ENCODE measurements at places on chromosomes 6 and 20.

DNA sequence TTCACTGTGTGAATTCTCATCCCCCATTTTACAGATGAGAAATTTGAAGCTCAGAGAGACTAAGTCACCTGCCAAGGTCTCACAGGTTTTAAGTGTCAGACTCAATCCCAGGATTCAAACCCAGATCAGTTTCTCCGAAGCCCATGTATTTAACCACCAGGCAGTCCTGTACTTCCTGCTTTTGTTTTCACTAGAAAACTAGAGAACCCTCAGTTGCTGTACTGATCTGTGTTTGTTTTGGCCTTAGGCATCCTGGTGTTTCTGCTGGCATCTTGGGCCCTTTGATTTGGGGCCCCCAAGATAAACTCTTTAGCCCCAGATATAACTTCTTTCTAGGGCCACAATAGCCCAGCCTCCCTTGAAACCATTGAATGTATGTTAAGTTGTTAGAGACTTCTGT, 36.5 kb downstream of the PPP1R16B start:
- DNase-seq = no peak

DNA sequence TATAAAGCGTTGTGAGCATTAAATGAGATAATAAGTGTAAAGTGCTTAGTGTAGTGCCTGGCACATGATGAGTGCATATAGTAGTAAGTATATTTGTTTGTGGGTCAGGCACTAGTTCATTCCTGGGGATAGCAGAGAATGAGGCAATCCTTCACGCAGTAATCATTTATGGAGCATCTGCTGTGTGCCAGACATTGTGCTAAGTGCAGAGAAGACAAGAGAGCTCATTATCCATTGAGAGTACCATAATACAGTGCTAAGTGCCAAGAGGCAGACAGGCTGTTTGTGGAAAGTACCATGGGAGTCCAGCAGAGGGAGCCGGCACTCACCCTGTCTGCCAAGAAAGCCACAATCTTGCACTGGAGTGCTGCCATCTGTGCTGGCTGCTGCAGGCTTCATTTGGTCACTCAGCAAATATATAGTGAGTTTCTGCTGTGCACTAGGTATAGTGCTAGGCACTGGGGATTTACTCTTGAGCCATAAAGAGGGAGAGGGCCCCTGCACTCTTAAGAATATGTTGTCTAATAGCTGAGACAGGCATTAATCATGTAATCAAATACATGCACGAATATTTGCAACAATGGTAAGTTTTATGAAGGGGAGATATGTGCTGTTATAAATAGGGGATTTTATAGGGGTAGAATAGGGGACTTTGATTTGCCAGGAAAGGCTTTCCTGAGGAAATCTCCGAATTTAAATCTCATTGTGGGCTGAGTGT, 12.9 kb upstream of the MROH8 start:
- DNase-seq = peak; percentile 76

- no peak for DNase-seq
Observed at GRCh38 chr20:58634521-58635278, 16.4 kb upstream of the STX16 start.

DNA sequence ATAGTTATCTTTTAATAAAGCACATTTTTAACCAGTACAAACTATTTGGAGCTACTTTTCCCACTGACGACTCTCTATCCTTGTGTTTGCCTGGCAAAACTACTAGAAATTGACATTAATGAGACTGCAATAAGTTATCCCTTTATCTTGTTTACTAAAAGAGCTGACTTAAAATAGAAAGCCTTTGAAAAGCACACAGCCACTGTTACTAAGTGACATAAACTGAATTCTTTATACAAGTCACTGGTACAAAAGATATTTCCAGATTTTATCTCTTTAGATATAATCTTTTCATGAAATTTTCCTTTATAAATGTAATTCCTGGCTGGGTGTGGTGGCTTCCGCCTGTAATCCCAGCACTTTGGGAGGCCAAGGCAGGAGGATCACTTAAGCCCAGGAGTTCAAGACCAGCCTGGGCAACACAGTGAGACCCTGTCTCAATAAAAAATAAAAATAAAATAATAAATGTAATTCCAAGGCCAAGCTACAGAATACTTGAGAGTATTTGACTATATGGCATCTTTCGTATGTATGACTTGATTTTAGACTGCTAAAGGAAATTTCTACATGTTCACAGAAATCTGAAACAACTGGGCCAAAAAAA, 9.5 kb downstream of the MBOAT1 start:
- DNase-seq = no peak

DNA sequence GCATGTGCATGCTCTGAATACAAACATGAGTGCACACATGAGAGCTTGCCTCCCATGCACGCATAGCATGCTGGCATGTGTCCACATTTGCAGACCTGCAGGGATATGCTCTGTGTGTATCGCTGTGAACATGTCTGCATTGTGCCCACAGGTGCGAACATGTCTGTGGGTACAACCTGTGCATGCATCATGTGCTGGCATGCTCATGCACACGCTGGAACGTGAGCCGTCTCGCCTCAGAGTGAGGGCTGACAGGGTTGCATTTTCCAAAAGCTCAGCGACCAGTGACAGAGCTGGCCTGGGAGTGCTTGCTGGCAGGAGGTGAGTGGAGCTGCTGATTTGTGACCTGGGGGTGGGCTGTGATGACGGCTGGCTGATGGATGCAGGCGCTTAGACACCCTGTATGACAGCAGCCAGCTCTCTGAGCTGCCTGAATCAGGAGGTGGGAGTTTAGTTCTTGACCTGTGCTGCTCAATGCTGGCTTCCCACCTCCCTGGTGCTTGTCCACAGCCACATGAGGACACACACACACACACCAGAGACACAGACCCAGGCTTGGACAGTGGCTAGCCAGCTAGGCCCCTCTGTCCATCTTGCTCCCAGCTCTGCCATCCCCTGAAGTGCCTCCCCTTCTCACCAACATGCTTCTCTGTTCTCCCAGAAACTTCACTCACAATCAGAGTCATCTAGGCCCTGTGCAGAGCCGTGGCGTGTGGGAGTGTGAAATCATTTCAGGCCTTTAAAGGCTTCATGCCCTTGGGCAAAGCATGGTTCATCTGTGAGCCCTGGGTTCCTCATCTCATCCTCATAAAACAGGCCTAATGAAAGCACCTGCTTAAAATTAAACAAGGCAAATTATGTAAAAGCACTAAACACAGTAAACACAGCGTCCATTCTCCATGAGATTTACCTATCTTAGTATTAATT, 51.4 kb downstream of the CD40 start:
- no peak for DNase-seq

DNA sequence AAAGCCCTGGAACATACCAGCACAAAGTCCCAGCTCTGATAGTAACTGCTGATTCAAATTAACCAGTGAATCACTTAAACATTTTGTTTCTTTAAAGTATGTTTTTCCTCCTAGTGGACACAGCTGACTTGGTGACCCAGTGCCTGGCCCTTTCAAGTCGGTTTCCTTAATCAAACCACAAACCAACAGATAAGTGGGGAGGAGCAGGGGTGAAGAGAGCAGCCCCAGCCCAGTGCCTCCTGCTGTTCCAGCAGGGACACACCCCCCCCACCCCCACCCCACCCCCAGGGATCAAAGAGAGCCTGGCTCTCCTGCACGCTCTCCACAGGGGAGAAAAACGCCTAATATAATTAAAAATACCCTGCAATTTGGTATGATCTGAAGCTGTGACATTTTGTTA, 55.4 kb upstream of the TBXT start:
- DNase-seq = no peak

Data from NCI-H1694 (cell line).